ENCODE measurements at places on chromosomes 7 and 10.

DNA sequence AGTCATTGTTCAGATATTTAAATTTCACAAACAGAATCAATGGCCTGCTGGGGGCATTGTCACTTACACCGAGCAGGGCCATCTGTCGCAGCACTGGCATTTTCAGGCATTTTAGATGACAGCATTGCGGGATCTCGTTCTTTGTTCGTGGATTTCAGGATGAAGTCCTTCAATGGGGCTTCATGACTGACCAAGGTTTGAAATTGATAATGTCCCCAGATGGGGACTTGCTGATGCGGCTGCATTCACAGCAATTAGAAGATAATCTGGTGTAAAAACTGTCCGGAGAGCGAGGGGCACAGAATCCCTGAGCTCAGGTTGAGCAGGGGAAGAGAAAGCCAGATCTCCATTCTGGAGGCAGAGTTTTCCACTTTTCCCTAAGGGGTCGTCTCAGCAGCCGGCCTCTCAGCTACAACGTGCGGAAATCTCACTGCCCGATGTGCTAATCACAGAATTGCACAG is 1.9 kb upstream of the C7orf33 start:
- DNase-seq: no peak

- DNase-seq: peak; percentile 72
These were observed 5.0 kb upstream of the TNRC18 start for GRCh38 chr7:5428478-5429252.

DNA sequence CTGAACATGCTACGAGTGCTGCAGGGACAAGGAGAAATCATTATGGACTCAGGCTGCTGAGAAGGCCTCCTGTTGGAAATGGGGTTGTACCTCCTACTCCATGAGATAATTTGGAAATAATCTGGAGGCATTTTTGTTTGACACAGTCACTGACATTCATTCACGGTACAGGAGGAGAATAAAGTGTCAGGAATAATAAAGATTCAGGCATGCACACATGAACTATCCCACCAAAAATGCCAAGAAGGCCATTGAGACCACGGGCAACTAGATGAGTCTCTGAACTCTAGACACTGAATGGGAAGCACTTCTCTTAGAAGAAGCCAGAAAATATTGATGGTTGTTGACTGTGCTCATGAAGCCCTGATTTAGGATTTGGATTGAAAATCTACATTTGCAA is 220.9 kb upstream of the HABP2 start:
- no peak for DNase-seq

GRCh38 chr10:35212856-35213255 is 86.2 kb downstream of the CREM start:
- no peak for DNase-seq

- DNase-seq: no peak
These were observed 52.7 kb downstream of the MET start for GRCh38 chr7:116724560-116725231.

DNA sequence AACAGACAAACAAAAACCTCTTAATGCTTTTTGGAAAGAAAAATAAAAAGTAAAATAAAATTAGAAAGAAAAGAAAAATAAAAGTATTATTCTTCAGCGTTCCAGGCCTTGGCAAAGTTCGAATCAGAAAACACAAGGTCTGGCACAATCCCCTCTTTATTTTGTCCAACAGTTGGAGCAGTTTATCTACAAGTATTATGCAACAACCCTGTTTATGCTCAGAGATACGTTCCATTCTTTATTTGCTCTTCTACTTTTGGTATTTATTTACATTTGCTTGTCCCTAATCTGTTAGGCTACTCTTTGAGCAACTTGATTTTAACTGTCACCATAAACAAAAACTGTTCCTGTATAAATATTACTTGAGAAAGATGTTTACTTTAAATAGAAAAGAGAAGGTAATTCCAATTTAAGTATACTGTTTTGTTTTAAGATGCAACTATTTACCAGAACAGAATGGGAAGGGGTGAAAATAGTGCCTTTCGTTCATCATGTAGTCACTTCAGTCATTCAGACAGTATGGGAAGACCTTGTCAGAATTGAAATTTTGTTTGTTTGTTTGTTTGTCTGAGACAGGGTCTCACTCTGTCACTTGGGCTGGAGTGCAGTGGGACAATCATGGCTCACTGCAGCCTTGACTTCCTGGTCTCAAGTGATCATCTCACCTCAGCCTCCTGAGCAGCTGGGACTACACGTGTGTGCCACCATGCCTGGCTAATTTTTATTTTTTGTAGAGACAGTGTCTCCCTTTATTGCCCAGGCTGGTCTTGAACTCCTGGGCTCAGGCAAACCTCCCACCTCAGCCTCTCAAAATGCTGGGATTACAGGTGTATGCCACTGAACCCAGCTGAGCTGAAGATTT is 5.7 kb downstream of the PDK4 start:
- no peak for DNase-seq

- no peak for DNase-seq
These were observed 433.9 kb downstream of the GLRX3 start for GRCh38 chr10:130570074-130570473.

DNA sequence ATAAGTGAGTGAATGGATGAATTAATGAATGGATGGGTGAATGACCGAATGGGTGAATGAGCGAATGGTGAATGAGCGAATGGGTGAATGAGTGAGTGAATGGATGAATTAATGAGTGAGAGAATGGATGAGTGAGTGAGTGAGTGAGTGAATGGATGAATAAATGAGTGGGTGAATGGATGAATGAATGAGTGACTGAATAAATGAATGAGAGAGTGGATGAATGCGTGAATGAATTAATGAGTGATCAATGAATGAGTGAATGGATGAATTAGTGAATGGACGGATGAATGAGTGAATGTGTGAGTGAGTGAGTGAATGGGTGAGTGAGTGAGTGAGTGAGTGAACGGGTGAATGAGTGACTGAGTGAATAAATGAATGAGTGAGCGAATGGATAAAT is 49.5 kb upstream of the HMX3 start:
- no peak for DNase-seq

- DNase-seq: peak; percentile 54
These were observed 59.0 kb downstream of the PRR15 start for GRCh38 chr7:29622335-29623265.

GRCh38 chr7:2163600-2164555 is 68.9 kb downstream of the MAD1L1 start:
- DNase-seq: no peak

- no peak for DNase-seq
These were observed 2.4 kb upstream of the COBL start for GRCh38 chr7:51318886-51319579.

GRCh38 chr7:156152390-156152789 is 340.1 kb upstream of the SHH start:
- DNase-seq: no peak

DNA sequence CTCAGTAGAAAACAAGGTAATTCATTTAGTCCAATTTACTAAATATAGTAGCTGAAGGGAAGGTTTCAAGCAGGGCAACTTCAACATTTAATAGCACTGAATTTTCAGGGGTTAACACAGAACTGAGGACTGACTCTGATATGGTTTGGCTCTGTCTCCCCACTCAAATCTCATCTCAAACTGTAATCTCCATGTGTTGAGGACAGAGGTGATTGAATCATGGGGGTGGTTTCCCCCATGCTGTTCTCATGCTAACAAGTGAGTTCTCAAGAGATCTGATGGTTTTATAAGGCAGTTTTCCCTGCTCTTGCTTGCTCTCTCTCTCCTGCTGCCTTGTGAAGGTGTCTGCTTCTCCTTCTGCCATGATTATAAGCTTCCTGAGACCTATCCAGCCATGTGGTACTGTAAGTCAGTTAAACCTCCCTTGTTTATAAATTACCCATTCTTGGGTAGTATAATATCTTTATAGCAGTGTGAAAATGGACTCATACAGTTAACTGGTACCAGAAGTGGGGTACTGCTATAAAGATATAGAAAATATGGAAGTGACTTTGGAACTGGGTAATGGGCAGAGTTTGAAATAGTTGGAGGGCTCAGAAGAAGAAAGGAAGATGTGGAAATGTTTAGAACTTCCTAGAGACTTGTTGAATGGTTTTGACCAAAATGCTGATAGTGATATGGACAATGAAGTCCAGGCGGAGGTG is 9.8 kb upstream of the UMAD1 start:
- DNase-seq: no peak

GRCh38 chr7:79506481-79506880 is 53.0 kb upstream of the MAGI2 start:
- no peak for DNase-seq

GRCh38 chr10:95544783-95545500 is 16.2 kb downstream of the SORBS1 start:
- DNase-seq: no peak

- peak; percentile 23 for DNase-seq
These were observed 92.9 kb downstream of the CPED1 start for GRCh38 chr7:121081327-121081936.

Measured in NCI-H1436 (cell line).